ENCODE measurements at places on chromosomes 6 and 20.

- no peak for DNase-seq
Observed at GRCh38 chr6:125884634-125885371, 71.8 kb upstream of the HINT3 start.

GRCh38 chr6:70753870-70754380 is 86.2 kb downstream of the SMAP1 start:
- DNase-seq = no peak

GRCh38 chr20:6381887-6382286 is 259.1 kb upstream of the FERMT1 start:
- DNase-seq = no peak

GRCh38 chr6:116255246-116255800 is 1.4 kb upstream of the TSPYL4 start:
- no peak for DNase-seq

DNA sequence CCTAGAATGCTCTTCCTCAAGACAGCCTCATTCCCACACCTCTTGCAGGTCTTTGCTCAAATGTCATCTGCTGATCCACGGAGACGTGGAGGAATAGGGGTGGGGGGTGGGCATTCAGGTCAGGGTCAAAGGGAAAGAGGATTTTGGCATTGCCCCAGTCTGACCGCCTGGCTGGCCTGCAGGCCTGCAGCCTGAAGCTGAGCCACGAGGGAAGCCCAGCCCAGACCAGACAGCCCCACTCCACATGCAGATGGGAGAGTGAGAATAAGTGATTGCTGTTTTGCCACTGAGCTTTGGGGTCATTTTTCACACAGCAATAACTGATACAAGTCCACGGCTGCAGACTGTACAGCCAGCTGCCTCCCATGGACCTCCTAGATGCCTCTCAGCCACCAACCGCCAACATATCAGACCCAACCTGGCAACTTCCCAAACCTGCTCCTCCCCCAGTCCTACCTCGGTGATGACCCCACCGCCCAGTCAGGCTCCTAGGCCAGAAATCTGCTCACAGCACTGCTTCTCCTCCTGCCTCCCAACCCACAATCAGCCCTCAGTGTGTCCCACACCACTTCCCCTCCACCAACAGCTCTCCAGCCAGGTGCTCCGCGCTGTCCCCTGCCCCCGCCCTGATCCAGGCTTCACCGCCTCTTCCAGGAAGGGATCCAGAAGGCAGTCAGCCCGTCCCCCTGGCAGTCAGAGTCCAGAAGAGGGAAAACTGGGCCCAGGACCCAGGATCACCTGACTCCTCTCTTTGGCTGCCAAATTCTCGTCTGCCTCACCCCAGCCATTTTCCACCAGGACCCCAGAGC is 14.0 kb downstream of the KIAA1755 start:
- no peak for DNase-seq

DNA sequence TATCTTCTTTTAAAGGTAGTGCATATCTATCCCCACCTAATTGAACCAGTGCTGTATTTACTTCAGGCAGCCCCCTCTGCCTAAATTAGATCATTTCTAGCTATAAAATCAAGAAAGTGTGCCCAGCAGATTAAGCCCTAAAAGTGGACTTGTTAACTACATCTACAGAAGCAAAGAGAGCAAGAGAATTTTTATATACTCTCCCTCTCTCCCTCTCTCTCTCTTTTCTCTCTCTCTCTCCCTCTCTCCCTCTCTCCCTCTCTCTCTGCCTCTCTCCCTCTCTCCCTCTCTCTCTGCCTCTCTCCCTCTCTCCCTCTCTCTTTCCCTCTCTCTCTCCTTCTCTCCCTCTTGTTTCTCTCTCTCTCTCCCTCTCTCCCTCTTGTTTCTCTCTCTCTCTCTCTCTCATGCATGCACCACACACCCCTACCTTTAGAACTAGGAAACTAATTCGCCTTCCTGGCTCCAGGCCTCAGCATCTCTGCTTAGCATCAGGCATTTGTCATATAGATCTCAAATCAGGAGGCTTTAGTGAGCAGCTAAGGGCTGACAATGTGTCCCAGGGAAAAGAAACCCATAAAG is 71.4 kb downstream of the FOXA2 start:
- DNase-seq = no peak

DNA sequence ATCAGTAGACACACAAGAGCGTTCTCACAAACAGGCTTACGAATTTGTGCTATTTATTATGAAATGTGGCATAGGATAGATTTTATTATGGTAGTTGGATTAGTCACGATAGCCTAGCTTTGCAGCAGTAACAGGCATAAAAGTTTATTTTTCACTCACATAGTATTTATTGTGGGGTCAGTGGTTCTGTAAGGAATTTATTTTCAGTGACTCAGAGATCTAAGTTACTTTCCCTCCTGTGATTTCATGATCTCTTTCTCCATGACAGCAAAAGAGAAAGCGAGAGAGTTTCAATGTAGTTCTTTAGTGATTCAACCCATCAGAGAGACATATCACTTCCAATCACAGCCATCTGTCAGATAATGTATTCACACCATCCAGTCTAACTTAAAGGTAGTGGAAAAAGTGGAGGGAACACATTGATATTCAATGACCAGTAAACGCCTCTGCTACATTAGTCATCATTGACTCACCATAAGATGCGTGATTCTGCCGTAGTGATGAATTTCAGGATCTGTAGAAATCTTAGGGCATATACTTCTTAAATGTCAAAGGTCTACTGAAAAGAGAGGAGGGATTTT is 605.5 kb downstream of the HDGFL1 start:
- no peak for DNase-seq

DNA sequence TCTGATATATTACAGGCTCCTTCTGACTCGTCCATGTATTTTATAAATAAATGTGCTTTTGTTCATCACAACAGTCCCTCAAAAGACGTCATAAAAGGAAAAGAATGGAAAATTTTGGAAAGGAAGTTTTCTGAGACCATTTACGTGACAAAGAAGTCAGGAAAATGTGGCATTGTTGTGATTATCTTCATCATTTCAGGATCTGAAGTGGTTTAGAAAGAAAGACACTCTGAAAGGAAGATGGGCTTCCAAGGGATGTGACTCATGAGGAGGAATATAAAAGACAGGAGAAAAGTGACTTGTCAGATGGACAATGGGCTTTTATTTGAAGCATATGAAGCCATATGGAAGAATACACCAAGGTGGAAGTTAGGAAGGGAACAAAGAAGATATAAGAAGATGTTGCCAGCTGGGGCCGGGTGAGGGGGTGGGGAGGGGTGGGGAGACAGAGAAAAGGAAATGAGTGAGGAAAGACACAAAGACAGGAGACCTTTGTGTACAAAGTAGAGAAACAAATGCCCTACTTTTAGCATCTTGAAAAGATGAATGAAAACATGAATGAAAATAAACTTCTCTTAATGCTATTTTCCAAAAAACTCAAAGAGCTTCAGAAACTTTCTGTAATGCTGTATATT is 190.3 kb upstream of the PREP start:
- DNase-seq = no peak

- no peak for DNase-seq
Observed at GRCh38 chr6:6826095-6826901, 237.8 kb downstream of the LY86 start.

GRCh38 chr20:6416371-6416770 is 293.5 kb upstream of the FERMT1 start:
- no peak for DNase-seq

DNA sequence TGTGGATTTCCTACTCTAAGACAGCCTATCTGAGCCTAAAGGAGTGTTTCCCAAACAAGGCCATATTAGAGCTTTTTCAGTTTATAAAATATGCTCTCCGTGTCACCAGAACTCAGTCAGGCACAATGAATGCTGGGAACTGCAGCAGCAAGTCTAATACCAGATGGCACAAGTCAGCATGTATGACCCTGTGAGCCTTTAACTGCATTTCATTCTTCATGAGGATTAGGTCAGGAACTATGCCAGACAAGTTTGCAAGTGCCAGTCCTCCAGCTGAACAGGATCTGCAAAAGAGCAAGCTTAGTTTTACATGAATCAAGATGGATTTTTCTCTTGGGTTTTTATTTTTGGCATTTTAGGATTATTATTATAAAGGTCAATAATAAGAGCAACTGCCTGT is 66.7 kb upstream of the SAMD5 start:
- no peak for DNase-seq

Measured in NCI-H1417 treated with DMSO at 0.1 percent for 48 hours (cell line).